ENCODE measurements at places on chromosomes 3 and 15.
A peak's percentile ranks its signal among the peaks of the same experiment; 100 is the strongest.

DNA sequence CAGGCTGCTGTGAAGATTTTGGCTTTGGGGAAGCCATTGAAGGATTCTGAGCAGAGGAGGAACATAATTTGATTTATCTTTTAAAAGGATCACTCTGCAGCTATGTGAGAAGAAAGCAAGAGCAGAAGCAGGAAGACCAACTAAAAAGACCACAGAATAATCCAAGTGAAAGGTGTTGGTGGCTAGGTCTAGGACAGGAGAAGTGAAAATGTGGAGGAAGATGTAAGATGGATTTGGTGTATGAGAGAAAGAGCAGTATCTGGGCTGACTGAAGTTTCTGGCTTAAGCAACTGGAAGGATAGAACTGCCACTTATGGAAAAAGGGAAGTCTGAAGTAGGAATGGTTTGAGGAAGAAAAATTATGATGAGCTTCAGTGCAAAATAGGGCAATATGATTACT, 62.0 kb downstream of the SFMBT1 start:
- no peak for DNase-seq

DNA sequence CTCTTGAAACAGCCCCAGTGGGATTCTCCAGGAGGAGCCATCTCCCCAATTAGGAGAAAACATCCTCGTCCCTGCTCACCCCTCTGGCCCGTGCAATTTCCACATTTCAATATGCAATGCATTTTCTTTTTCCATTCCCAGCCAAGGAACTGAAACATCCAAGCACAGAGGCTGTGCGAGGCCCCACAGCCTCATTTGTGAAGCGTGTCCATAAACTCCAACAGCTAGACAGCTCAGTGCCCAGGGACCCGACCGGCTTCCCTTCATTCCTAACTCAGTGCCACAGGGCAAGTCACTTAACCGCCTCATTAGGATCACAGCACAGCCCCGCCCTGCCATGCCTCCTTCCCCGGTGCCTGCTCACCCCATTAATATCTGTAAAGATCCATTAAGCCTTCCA, 204.2 kb upstream of the IGF1R start:
- no peak for DNase-seq

- DNase-seq, result no peak
Measured at GRCh38 chr15:63276342-63277037, 915 bp upstream of the APH1B start.

DNA sequence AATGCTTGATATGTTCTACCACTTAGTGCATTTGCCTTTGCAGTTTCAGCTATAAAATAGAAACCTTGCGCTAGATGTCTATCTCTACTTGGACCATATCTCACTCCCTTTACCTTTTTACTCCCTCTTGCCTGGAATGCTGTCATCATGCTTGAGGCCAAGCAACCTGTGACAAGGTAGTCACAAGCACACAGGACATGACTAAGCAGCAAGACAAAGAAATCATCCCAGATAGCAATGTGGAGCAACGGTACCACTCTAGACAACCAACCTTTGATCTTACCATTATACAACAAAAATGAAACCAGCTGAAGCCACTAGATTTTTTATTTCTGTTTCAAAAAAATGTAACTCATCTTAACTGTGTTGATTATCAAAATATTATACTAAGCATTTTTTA, 50.5 kb upstream of the SPSB4 start:
- no peak for DNase-seq

- no peak for DNase-seq
Measured at GRCh38 chr3:124263168-124263567, 271.2 kb upstream of the ROPN1 start.

- DNase-seq, result no peak
Measured at GRCh38 chr3:142507241-142507640, 59.4 kb upstream of the XRN1 start.

DNA sequence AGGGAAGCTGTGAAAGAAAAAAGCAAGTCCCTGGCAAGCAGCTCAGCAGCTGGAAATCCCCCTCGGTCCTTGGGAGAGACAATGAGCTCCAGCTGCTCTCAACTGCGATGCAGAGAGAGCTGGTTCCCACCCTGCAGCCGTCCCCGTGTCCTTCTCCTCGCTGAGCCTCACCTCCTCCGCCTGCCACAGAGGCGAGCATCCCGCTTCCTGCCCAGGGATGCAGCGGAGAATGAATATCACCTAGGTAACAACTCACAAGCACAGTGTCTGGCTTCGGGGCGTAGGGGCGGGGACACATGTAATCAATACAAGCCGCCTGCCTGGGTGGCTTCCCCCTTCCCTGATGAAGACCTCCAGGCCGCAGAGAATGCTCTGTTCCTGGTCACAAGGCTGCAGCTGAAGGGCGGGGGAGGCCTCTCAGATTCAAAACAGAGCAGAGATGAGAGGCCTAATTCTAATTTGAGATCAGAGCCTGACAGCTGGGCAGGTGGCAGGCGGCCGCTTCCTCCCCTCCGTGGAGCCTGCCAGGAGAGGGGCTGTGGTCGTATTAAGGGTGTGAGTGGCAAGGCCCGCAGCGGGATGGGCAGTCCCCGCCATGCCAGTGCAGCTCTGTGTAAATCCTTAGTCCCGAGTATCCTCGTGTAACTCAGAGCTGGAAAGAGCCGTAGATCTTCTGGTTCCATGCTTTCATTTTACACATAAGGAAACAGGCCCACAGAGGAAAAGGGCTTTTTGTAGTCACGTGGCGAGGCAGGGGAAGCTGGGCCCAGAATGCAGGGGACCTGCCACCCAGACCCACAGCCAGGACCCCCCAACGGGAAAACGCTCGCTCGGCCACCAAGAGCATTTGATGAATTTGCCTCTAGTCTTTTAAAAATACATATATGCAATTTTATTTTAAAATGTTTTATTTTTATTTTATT, 24.3 kb downstream of the ZDHHC19 start:
- DNase-seq, result peak; percentile 63

DNA sequence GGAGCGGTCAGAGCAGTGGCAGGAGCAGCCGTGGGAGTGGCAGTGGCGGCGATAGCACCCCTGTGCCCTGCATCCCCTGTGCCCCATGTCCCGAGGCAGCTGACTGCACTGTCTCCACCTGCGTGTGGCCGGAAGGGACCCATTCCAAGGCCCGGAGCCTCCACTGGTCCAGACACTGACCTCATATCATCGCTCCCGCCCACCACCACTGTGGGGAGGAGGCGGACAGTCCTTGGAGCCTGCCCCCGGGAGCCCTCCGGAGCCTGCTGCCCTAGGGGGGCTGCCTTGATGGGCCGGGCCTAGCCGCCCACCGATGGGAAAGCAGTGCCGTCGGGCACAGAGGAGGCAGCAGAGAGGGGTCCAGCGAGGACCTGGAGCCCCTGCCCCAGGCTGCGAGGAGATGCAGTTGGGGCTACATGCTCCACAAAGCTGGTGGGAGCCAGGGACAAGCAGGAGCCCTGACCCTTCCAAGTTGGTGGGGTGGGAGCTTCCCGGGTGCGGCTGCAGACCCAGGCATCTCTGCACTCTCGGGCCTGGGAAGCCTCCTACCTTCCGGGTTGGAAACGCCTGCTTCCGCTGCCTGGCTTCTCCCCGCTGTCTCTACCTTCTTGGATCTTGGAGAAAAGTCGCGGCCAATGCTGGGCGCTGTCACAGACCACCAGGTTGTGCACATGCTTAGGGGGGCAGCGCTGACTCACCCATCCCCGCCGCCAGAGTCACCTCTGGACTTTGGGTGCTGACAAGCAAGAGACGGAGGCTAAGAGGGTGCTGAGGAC, 283.2 kb upstream of the ROBO1 start:
- no peak for DNase-seq

- peak; percentile 75 for DNase-seq
Measured at GRCh38 chr3:186511245-186511644, 32.9 kb downstream of the CRYGS start.

GRCh38 chr15:60110909-60111308, 106.8 kb downstream of the FOXB1 start:
- DNase-seq, result peak; percentile 21

DNA sequence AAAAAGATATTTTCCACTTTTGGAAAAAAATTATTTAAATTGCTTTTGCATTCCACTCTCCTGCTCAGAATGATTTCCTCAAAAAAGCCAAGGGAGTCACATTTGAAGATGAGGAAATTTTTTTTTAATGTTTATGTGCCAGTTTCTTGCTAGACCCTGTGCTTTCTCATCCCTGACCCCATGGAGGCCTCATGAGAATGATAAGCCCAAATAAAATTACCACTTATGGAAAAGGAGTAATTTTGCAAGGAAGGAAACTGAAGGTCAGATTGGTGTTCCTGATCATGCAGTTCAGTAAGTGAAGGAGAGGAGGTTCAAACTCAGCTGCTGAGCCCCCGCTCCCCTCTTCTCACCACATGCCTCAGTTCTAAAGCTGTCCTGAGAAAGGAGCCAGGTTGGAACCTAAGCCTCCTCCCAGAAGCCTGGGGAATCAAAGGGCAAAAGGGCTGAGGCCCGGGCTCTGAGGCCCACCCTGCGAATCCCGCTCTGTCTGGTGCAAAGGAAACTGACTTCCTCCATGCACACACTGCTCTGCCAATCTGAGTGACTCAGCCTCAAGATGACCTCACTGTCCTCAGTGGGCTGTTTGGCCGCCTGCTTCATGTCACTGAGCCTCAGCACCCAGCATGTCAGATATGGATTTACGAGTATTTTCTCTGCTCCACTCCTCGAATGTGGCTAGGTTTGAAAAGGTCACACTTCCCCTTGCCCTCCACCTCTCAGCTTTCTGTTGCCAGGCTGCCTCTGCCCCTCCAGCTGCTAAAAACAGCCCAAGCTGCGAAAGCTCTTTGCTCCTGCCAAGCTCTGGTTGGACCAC, 56.9 kb upstream of the FLNB start:
- DNase-seq, result no peak

DNA sequence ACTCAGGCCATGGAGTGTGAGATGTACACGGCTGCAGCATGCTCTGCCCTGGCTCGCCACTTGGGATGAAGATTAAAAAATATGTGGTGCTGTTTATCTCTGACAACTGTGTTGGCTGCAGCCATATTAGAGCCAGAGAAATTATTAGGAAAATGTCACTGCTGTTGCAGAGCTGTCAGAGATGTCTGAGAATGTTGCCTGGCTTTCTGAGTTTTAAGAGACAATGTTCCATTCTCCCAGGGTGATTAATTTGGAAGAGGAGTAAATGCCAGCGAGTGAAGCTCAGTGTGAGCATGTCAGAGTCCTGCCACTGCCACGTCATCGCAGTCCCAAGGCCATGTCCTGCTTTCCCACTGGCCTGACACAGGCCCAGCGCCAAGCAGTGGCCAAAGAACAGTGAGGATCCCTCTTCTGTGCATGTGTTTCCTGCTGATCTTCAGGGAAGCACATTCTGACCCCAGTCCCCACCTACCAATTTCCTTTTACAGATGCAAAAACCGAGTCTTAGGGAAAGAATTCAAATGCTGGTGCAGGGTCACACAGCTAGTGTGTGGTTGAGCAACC, 370.9 kb downstream of the GABRG3 start:
- no peak for DNase-seq

- DNase-seq, result no peak
Measured at GRCh38 chr3:20798666-20799065, 612.7 kb upstream of the SGO1 start.

- peak; percentile 60 for DNase-seq
Measured at GRCh38 chr3:28916713-28917499, 364.0 kb upstream of the RBMS3 start.

DNA sequence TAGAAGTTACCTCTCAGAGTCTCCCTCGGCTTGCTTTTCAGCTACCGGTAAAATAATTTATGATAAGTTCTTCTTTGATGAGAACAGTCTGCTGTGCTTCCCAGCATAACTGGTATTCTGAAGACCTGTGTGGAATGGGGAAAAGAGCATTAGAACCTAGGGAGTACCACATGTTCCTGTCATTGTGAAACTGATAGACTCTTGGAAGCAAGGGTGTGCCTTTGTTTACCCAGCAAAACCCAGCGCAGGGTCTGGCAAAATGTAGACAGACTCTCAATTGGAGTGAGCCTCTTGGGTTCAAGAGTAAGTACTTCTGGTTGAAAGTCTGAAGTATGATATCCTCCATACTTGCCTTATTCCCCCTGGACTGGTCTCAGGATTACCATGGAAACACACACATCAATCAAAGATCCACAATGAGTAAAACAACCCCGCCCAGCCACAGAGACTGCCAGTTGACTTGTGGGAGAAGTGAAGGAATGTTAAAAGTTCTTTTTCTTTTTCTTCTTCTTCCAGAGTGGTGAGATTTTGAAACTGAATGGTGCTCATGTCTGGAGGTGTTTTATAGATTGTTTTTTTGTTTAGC, 652.4 kb upstream of the NAALADL2 start:
- no peak for DNase-seq

DNA sequence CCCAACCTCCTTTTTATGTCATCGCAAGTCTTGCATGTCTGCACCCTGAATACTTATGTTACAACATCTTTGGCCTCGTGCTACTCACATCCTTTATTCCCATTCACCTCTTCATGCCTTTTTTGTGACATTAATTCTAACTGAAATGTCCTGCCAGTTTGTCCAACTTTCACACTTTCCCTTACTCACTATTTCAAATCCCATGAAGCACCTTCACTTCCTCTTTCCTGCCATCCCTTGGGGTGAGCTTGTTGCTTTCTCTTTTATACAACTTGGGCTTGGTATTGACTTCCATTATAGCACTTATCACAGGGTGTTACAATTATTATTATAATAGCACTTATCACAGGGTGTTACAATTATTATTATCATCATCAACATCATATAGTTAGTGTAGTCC, 496.3 kb downstream of the NLGN1 start:
- no peak for DNase-seq

- no peak for DNase-seq
Measured at GRCh38 chr15:48582452-48583247, 62.9 kb downstream of the FBN1 start.

All from GM12864 (cell line).